ENCODE measurements at places on chromosomes 11 and 22.

DNA sequence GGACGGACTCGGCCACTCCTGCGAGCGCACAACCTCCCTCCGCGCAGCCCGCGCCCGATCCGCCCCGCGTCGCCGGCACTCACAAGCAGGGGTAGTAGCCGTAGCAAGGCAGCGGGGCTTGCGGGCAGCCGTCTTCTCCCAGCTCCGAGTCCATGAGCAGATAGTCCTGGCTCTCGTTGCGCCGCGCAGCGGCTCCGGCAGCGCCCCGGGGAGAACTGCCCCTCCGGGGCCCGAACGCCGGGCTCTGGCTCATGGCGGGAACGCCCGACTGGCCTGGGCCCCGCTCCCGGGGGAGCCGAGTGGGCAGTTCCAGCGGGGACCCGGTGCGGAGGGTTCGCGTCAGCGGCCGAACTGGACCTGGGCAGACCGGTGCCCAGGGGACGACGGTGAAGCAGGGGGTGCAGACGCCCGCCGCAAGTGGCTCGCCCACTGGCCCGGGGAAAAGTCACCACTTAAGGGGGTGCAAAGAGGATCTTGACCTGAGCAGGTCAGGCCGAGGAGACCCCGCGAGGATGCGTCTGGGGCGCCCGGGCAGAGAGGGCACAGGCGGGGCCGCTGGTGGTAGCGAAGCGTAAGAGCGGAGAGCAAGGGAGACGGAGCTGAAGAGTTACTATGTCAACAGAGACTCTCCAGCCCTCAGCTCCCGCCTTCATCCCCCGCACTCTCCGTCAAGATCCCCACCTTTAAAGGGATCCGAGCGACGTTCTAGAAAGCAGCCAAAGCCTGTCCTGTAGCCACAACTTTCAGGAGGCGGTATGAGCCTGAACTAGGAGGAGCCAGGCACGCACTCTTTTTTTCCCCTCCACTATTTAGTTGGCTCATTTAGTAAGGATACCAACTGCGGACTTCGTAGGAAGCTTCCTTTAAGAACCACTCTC, at the start of gene TRPC6:
Gene TRPC6 (minus strand): TSS at position 757 of the 878 bp plus-strand sequence. CDS start 504 bp downstream, at position 253.
- H3K27me3 ChIP-seq, result peaks cover 26% of the 10 kb centered on the region
- DNase-seq, result no peak
- peak within 1 kb of the TSS; percentile 55 for H3K4me3 ChIP-seq
- H3K4me1 ChIP-seq, result no peaks in the 10 kb centered on the region
- H3K27ac ChIP-seq, result peak within 1 kb of the TSS; percentile 54

DNA sequence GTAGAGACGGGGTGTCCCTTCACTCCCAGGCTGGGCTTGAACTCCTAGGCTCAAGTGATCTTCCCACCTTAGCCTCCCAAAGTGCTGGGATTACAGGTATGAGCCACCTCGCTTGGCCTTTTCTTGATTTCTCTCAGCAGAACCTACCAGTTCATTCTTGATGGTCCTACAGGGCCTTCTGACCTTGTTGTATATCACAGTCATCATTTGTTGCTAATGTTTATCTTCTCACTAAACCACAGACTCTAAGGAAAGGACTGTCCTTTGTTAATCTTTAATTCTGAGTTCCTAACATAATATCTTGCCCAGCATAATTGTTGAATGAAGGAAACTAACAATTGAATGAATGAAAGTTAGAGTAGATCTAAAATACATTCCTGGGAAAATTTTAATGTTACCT, 22.0 kb upstream of the ZC3H12C start:
- H3K36me3 ChIP-seq, result no peaks in the 10 kb centered on the region
- no peaks in the 10 kb centered on the region for H3K27me3 ChIP-seq
- peaks cover 21% of the 10 kb centered on the region for H3K4me1 ChIP-seq
- no peak overlapping the region for H3K27ac ChIP-seq
- no peak overlapping the region for H3K4me3 ChIP-seq

DNA sequence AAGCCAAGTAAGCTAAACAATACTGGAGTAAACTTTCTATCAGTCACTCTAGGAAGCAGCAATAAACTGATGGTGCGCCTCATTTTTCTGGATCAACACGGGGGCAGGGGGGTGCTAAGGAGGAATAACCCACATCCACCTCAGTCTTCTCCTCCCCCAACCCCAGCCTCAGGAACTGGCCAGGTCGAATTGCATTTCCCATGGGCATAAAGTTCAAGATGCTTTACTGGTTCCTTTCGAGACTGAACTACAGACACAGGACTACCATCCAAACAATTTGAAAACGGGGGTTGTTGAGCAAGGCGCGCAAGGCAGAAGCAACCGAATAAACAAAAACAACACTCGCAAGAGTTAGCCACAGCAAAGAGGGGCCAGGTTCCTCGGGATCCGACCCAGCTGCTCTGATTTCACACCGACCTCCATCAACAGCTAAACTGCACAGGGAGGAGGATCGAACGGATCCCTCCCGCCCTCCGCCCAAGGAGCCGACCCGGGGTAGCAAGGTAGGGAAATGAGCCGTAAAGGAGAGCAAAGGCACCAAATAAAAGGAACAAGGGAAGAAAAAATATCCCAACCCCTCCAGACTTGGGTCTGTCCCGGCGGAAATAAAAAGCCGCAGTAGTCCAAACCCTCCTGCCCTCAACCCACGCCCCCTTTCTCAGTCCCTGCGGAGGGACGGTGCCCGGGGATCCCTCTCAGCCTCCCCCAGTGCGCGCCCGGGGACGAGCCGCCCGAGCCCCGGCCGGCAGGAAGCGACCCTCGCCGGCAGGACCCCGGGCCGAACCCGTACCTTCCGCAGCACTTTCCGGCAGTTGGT, 801 bp downstream of the SESN3 start:
- peak overlapping the region; percentile 69 for H3K27ac ChIP-seq
- no peaks in the 10 kb centered on the region for H3K36me3 ChIP-seq
- no peak for DNase-seq
- peak overlapping the region; percentile 77 for H3K4me3 ChIP-seq
- H3K4me1 ChIP-seq, result peaks cover 22% of the 10 kb centered on the region

DNA sequence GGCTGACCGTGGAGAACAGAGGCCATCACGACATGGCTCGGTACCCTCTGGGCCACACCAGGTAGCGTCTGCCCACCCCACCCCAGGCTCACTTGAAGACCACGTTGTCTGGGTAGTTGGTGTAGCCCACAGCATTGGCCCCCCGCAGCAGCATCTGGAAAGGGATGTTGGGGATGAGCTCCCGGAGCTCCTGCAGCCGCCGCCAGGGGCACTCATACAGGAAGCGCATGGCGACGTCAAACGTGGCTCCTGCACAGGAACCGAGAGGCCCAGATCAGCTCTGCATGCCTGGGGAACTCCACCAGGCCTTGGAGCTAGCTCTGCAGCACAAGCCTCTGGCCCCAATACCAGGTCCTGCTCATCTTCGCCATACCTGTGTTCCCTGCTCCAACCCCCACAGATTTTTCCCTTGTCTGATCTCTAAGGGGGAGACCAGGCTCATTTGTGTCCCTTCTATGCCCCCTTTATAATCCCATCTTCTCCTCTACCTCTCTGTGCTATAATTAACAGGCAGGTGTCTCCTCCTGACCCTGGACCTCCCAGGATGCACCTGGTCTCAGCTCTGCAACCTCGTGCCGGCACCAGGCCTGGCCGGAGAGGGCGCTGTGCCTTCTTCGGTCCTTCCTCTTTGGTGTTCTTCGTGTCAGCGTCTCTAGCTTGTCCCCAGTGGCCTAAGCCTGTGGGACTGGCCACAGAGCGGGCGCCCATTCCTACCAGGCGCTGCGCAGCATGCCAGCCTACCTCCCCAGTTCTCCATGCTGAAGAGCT, 5.0 kb upstream of the LRFN4 start:
- no peak for DNase-seq
- H3K27ac ChIP-seq, result no peak overlapping the region
- no peaks in the 10 kb centered on the region for H3K27me3 ChIP-seq
- H3K4me1 ChIP-seq, result peaks cover 9% of the 10 kb centered on the region

DNA sequence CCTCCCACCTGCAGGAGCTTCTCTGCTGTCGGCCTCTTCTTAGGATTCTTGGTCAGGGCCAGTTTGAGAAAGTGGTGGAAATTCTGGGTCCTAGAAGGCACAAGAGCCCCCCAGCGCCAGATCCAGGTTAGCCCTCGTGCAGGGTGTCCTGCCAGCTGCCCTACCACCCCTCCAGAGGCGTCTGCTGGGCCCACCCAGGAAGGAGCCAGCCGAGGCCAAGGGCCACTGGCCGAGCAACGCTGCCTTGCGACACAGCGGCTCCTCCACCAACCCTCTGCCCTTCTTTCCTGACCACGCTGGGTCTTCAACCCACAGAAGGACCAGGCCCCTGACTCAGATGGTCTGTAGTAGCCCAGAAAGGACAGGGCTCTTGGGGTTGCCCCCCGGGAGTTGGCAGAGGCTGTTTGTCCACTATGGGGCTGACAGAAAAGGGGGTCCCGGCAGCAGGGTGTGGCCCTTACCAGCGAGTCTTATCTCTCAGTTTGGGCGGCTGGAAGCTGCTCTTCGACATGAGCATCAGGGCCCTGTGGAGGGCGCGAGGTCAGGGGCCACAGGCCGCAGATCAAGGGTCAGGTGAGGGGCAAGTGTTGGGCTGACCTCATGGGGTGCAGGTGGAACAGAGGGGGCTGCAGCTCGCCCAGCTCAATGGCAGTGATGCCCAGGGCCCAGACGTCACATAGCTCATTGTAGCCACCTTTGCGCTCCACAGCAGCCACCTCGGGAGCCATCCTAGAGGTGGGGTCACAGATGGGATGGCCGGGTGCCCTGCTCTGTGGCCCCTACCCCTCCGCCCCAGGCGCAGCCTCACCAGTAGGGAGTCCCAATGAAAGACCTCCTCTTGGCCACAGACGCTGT, 2.5 kb downstream of the MAP4K2 start:
- H3K4me1 ChIP-seq, result peaks cover 16% of the 10 kb centered on the region
- H3K4me3 ChIP-seq, result no peak overlapping the region
- no peaks in the 10 kb centered on the region for H3K36me3 ChIP-seq
- DNase-seq, result no peak
- H3K27ac ChIP-seq, result peak overlapping the region; percentile 10
- no peaks in the 10 kb centered on the region for H3K27me3 ChIP-seq

GRCh38 chr11:111733611-111734088, 32.5 kb downstream of the PPP2R1B start:
- peaks cover 96% of the 10 kb centered on the region for H3K4me1 ChIP-seq
- DNase-seq, result peak; percentile 16
- peak overlapping the region; percentile 97 for H3K27ac ChIP-seq

DNA sequence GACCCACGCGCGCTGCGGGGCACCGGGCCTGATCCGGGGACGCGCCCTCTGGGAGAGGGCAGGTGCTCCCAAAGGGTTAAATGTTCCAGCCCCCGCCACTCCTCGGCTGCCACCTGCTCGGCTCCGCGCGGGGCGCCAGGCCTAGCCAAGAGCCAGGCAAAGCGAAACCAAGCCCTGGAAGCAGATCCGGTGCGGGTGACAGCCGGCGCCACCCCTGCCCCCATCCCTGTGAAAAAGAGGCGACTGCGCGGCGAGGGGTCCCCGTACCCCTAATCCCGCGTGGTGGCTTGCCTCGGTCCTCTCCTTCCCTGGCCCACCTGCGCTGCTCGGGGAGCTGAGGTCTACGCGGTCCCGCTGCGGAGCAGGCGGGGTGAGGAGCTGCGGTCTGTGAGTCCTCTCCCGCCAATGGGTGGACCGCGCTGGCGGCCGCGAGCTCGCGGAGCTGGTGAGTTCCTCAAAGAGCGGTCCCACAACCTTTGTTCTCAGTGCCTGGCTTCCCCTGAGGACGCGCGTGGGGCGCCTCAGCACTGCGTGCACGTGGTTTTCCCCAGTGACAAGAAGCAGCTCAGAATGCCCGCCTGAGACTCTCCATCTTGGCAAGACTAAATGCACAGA, at the start of gene ME3:
Gene ME3 (minus strand): TSS at position 610 of the 615 bp plus-strand sequence.
- H3K4me1 ChIP-seq, result peaks cover 26% of the 10 kb centered on the region
- no peaks in the 10 kb centered on the region for H3K36me3 ChIP-seq
- peak within 1 kb of the TSS; percentile 64 for H3K4me3 ChIP-seq
- peak; percentile 40 for DNase-seq
- no peaks in the 10 kb centered on the region for H3K27me3 ChIP-seq
- peak within 1 kb of the TSS; percentile 97 for H3K27ac ChIP-seq

DNA sequence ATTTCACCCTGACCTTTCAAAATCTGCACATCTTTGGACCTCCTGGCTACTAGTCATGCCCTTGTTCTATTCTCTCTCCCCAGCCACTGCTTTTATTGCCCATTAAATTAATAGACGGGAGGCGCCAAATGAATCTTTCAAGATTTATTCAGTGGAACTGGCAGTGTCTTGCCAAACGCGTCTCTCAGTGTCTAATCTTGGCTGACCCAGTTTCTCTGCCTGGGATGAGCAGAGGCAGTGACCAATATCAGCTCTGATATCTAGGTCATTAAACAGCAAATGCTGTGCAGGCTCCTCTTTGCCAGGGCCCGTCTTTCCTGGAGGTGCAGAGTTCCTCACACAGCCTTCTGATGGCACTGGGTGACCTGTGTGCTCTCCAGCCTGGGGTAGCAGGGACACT, 74.0 kb downstream of the TRAF6 start:
- H3K27me3 ChIP-seq, result no peaks in the 10 kb centered on the region
- H3K27ac ChIP-seq, result no peak overlapping the region
- H3K4me1 ChIP-seq, result peaks cover 10% of the 10 kb centered on the region

DNA sequence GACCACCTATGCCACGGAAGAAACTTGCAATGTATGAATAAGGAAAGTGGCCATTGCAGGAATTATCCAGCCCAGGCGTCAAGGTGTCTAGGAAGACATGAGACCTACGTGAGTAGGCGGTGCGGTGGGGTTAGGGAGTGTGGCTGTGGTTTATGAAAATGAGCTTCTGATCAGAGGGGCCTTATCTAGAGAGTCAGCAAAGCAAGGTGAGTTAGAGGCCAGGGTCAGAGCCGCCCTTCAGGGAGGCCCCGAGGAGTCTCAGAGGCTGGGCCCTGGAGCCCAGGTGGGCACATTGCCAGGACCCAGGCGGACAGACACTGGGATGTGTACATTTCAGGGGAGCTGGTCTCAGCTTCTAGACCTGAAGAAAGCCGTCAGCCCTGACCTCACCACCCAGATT, 13.8 kb upstream of the LINC01488 start:
- H3K4me3 ChIP-seq, result no peak overlapping the region
- no peaks in the 10 kb centered on the region for H3K36me3 ChIP-seq
- peaks cover 6% of the 10 kb centered on the region for H3K4me1 ChIP-seq
- no peaks in the 10 kb centered on the region for H3K27me3 ChIP-seq
- no peak for DNase-seq
- no peak overlapping the region for H3K27ac ChIP-seq

All from gastrocnemius medialis (tissue), 4 donors.